ENCODE measurements at places on chromosomes 16 and 17. TPM values are rescaled to one million over a fixed set of nuclear protein-coding genes. Genes with fewer than 3 reads are reported as not detected.

The APOH gene
- not detected for total RNA-seq

The ZNF764 gene
- total RNA-seq, result 5.1 TPM

The PARD6A gene
- 2.2 TPM for total RNA-seq

The SECTM1 gene
- total RNA-seq, result 3.1 TPM
